ENCODE measurements at places on chromosomes 12 and 14. TPM values are rescaled to one million over a fixed set of nuclear protein-coding genes. Genes with fewer than 3 reads are reported as not detected.

GRCh38 chr12:38110026-38110699 is 206.4 kb upstream of the ALG10B start:
- no peak for DNase-seq
- no peak overlapping the region for H3K4me3 ChIP-seq
- peaks cover 5% of the 10 kb centered on the region for H3K36me3 ChIP-seq
- H3K4me1 ChIP-seq, result no peaks in the 10 kb centered on the region

- no peak overlapping the region for H3K4me3 ChIP-seq
- no peak overlapping the region for H3K27ac ChIP-seq
- H3K36me3 ChIP-seq, result no peaks in the 10 kb centered on the region
- no peaks in the 10 kb centered on the region for H3K4me1 ChIP-seq
- H3K27me3 ChIP-seq, result no peaks in the 10 kb centered on the region
- no peak for DNase-seq
Measured at GRCh38 chr14:78010688-78011087, 159.5 kb upstream of the NRXN3 start.

- no peaks in the 10 kb centered on the region for H3K36me3 ChIP-seq
- H3K27ac ChIP-seq, result no peak overlapping the region
- DNase-seq, result no peak
Measured at GRCh38 chr12:59652130-59652529, 56.3 kb downstream of the SLC16A7 start.

GRCh38 chr12:14700935-14701334 is 4.5 kb upstream of the GUCY2C start:
- no peak overlapping the region for H3K4me3 ChIP-seq
- H3K27ac ChIP-seq, result no peak overlapping the region
- H3K27me3 ChIP-seq, result no peaks in the 10 kb centered on the region
- H3K4me1 ChIP-seq, result peaks cover 2% of the 10 kb centered on the region
- DNase-seq, result no peak

DNA sequence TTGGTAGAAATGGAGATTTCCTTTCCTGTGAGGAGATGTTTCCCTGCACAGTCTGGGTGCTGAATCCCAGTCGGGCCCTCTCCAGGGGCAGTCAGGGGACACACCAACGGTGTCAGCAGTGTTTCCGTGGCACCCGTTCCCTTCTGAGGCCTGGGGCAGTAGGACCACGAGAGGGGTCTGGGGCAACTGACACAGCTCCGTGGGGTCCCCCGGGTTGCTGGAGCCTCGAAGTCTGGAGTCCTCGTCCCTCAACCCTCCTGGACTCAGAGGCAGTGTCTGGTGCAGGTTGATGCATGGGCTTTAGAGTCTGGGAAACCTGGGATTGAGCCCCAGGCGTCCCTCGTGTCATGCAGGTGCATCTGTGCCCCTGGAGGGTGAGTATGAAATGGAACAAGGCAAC is 327.3 kb downstream of the ADGRD1 start:
- H3K27me3 ChIP-seq, result no peaks in the 10 kb centered on the region
- H3K36me3 ChIP-seq, result peaks cover 2% of the 10 kb centered on the region
- H3K4me3 ChIP-seq, result no peak overlapping the region
- no peak overlapping the region for H3K27ac ChIP-seq

DNA sequence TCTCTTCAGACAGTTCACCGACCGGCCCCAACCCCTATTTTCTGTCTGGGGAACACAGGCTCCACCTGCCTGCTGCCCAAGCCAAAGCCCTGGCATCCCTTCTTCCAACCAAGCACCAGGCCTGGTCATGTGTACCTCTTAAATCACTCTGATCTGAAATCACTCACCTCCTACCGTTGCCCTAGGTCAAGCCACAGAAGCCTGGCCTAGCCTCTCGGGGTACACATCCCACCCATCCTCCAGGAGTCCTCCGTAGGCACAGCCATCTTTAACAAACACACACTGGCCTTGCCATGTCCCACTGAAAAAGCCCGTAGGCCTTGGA is 81.8 kb downstream of the IRF2BPL start:
- peaks cover 2% of the 10 kb centered on the region for H3K4me1 ChIP-seq
- peak overlapping the region; percentile 7 for H3K27ac ChIP-seq
- peak overlapping the region; percentile 66 for H3K4me3 ChIP-seq
- no peaks in the 10 kb centered on the region for H3K36me3 ChIP-seq
- no peak for DNase-seq

- no peak overlapping the region for H3K27ac ChIP-seq
- no peak for DNase-seq
Measured at GRCh38 chr12:50442178-50442908, 41.7 kb downstream of the LARP4 start.

DNA sequence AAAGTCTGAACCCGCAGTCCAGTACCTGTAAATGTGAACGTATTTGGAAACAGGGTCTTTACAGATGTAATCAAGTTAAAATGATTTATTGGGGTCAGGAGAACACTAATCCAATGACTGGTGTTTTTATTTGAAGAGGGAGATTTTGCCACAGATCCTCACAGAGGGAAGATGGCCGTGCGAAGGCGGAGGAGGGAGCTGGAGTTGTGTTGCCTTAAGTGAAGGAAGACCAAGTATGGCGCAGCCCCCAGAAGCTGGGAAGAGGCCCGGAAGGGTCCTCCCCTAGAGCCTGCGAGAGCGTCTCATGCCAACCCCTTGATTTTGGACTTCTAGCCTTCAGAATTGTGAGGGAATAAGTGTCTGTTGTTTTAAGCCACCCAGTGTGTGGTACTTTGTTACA is 102.8 kb upstream of the NUDT4 start:
- no peaks in the 10 kb centered on the region for H3K27me3 ChIP-seq
- H3K4me3 ChIP-seq, result no peak overlapping the region

- H3K27me3 ChIP-seq, result no peaks in the 10 kb centered on the region
- no peak overlapping the region for H3K27ac ChIP-seq
- H3K36me3 ChIP-seq, result no peaks in the 10 kb centered on the region
- H3K4me3 ChIP-seq, result no peak overlapping the region
- no peaks in the 10 kb centered on the region for H3K4me1 ChIP-seq
Measured at GRCh38 chr12:93002293-93003054, 73.4 kb upstream of the EEA1 start.

DNA sequence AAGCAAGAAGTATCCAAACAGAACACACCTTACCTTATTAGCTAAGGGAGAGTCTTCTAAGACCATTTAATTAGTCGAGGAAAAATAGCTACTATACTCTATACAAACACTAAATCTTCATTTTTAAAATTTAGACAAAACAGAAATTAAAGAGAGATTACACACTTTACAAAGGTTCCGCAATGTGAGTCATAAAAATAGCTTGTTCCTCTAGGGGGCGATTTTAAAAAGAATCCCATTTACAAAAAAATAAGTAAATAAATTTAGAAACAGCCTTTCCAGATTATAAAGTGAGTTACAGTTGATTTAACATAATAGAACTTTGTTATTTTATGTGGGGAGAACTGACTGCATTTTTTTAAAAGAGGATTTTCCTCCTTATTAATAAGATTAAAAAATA is 201.6 kb downstream of the PAX9 start:
- no peaks in the 10 kb centered on the region for H3K27me3 ChIP-seq
- no peaks in the 10 kb centered on the region for H3K4me1 ChIP-seq
- DNase-seq, result no peak

DNA sequence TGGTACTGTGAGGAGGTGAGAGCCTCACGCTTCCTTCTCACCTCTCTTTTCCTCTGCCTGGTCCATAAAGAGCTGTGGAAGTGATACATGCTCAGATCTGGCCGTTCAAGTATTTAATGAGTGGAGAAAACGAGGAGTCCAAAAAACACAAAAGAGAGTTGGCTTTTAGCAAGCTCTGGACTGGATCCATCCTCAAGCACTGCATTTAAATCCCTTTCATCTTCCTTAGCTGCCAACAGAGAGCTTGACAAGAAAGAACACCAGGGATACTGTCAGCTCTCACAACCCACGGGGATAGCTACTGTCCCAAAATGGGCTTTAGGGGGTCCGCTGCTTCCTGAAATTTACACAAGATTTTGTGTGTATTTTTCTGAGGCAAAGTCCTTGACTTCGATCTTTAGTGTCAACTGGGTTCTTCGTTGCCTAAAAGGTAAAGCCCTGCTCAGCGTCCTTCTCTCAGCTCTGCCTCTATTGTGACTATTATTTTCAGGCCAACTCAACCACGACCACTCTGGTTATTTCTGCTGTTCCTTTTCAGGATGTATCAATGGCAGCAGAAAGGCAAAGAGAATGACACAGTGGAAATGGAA is 120.9 kb downstream of the TMTC1 start:
- H3K27ac ChIP-seq, result no peak overlapping the region
- peaks cover 2% of the 10 kb centered on the region for H3K4me1 ChIP-seq
- peaks cover 8% of the 10 kb centered on the region for H3K36me3 ChIP-seq
- DNase-seq, result no peak
- no peaks in the 10 kb centered on the region for H3K27me3 ChIP-seq

- H3K36me3 ChIP-seq, result no peaks in the 10 kb centered on the region
- peaks cover 6% of the 10 kb centered on the region for H3K4me1 ChIP-seq
- H3K4me3 ChIP-seq, result no peak overlapping the region
- H3K27me3 ChIP-seq, result no peaks in the 10 kb centered on the region
Measured at GRCh38 chr12:115205755-115206308, 521.9 kb upstream of the TBX3 start.

DNA sequence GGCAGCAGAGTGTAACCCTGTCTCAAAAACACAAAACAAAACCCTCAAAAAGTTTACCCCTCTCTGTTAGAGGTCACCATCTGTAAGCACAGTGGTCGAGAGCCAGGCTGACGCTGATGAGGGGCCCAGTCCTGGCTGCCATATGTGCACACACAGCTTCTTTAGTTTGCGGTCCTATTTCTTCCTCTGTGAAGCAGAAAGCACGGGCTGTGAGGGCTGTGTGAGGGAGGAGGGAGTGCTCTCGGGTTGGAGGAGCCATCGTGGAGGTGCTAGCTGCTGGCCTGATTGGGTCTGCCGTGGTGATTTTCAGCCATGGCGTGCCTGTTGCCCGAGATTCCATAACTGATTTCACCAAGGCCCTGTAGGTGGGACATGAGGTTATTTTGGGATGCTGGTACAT is 3.5 kb downstream of the ULK1 start:
- no peaks in the 10 kb centered on the region for H3K4me1 ChIP-seq
- no peak overlapping the region for H3K27ac ChIP-seq
- no peak overlapping the region for H3K4me3 ChIP-seq
- H3K27me3 ChIP-seq, result no peaks in the 10 kb centered on the region
- DNase-seq, result no peak

DNA sequence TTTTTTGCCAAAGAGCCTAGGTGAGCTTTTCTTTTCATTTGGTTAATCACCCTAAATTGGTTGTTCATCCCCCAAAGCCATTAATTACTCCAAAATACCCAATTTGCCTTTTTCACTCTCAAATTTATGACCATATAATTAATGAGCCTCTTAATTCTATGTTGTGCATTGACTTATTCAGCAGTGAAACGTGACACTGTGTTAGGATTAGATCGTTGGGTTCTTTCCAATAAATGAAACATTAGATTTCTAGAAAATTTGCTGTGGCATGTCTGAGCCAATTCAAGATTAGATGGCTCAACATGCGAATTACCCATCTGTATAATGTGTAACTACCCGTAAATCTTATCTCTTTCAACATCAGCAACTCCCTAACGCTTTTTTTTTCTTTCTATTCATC is 273.4 kb downstream of the BMP4 start:
- no peaks in the 10 kb centered on the region for H3K36me3 ChIP-seq
- H3K4me3 ChIP-seq, result no peak overlapping the region
- DNase-seq, result no peak
- no peak overlapping the region for H3K27ac ChIP-seq
- H3K4me1 ChIP-seq, result no peaks in the 10 kb centered on the region

- DNase-seq, result peak; percentile 65
- H3K36me3 ChIP-seq, result no peaks in the 10 kb centered on the region
- no peaks in the 10 kb centered on the region for H3K4me1 ChIP-seq
- no peak overlapping the region for H3K27ac ChIP-seq
Measured at GRCh38 chr14:101780887-101781239, 19.4 kb downstream of the PPP2R5C start.

DNA sequence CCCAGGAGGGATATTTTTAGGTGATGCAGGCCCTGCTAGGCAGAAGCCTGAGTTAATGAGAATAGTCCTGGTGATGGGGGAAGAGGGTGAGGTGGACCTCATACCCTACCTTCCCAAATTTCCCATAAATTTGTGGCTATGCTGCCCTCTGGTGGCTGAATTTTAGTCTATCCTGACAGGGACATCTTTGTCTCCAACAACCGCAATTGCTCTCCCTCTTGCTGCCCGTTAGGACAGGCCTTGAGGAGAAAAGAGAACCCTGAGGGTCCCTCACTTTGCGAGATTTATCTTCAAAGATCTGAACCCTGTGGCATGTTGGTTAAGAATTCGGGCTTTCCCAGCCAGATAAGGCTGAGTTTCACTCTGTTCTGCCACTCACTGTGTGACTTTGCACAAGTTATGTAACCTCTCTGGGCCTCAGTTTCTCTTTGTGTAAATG is 9.8 kb upstream of the ZNF385A start:
- no peak overlapping the region for H3K4me3 ChIP-seq
- peaks cover 22% of the 10 kb centered on the region for H3K36me3 ChIP-seq
- peak; percentile 78 for DNase-seq
- H3K27me3 ChIP-seq, result no peaks in the 10 kb centered on the region
- H3K27ac ChIP-seq, result no peak overlapping the region

DNA sequence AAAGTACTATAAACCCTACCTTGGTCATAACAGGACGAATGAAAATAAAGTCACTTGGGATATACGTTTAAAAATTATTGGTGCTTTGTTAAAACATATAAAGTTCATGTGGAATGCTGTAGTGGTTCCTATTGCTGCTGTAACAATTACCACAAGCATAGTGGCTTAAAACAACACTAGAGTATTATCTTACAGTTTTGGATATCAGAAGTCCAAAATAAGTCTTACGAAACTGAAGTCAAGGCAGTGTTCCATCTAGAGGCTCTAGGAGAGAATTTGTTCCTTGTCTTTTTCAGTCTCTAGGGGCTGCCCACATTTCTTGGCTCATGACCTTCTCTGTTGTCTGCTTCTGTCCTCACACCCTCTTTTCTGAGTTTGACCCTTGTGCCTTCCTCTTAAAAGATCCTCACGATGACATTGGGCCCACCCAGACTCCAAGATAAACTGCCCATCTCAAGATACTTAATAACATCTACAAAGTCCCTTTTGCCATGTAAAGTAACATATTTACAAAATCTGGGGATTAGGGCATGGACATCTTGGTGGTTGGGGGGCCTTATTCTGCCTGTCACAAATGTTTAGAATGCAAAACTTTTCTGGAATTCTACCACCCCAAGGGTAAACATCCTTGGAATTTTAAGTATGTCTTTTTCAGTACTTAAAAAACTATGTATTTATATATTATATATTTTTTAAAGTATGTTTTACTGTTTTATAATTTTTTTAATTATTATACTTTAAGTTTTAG is 178.1 kb downstream of the ETNK1 start:
- H3K4me3 ChIP-seq, result no peak overlapping the region
- DNase-seq, result no peak
- no peak overlapping the region for H3K27ac ChIP-seq
- no peaks in the 10 kb centered on the region for H3K27me3 ChIP-seq
- H3K4me1 ChIP-seq, result no peaks in the 10 kb centered on the region

IGFBP6 gene
- 5.7 TPM for total RNA-seq

ESPL1 gene
- 43.2 TPM for total RNA-seq

PLBD1 gene
- total RNA-seq, result 15.2 TPM

TCP11L2 gene
- total RNA-seq, result 6.1 TPM

KRT2 gene
- not detected for total RNA-seq

CPM gene
- 1.2 TPM for total RNA-seq
